ENCODE measurements at places on chromosomes 1 and 21.

DNA sequence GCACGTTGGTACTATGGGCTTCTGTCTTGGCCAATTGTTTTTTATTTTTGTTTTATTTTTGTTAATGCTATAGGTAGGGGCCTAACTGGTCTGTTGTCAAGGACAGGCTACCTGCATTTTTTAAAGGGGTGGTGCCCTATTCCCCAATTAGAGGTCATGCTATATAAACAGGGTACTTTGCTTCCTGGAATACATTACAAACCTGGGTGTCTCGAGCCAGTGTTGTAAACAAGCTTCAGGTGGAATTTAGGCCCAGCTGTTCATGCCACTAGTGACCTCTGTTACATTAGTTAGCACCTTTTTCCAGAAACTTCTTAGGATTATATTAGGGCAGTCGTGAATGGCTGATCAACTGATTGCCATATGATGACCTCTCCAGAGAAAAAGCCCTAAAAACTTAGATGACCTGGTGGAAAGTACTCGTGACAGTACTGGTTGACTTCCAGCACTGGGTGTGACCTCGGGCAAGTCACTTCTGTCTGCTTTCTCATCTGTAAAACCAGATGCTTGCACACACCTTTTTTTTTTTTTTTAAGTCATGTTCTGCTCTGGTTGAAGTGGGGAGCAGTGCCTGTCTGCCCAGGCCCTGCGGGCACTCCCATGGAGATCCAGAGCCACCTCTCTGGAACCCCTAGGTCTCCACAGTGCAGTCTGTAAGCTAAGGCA, 46.5 kb downstream of the ELK4 start:
- DNase-seq = no peak

- DNase-seq = no peak
Measured at GRCh38 chr1:90000934-90001676, 6.2 kb downstream of the ZNF326 start.

GRCh38 chr1:60571811-60572210, 498.2 kb upstream of the C1orf87 start:
- DNase-seq = no peak

DNA sequence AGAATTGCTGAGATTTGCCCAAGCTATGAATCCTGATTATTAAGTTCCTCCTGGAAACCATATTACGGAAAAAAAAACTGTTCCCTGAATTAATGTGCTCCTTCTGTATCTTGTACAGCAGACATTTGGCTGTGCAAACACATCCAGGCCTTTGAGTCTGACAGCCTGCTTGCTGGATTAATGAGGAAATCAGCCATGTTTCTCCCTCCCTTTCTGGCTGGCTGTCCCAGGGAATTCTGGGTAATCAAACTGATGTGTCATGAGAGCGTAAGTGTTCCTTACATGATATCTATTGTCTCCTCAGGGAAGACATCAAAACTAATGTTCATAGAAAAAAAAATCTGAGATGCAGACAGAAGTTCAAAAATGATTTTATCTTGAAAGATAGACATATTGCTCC, 18.8 kb downstream of the PGBD5 start:
- DNase-seq = no peak

DNA sequence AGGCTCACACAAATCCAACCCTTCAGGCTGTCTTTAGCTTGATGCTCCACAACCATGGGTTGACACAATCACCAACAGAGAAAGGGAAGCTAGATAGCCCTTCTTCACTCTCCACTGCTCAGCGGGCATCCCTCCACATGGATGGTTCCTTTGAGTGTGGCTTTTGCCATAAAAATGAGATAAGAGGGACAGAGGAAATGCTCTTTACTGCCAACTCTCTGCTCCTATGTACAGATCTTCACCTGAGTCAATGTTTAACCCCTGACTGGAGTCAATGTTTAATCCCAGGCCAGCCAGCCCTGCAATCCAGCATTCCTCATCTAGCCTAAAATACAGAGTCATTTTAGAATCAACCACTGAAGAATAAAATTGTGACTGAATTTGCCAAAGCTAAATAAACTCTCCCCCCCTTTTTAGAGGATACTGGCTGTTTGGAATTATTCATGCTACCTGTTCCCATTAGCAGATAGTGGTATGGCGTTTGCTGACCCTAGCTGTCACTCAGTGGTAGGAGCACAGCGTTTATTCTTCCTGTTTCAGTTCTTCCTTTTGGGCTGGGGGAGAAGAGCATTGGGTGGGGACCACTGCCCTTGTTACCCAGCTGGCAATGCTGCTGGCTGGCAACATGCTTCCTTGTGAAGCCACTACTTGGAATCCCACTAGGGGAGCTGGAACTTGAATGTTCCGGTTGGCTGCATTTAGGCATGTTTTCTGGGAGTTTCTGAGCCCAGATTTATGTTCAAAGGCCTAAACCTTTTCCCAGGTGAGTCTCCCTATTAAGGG, 5.2 kb upstream of the PIGR start:
- no peak for DNase-seq

DNA sequence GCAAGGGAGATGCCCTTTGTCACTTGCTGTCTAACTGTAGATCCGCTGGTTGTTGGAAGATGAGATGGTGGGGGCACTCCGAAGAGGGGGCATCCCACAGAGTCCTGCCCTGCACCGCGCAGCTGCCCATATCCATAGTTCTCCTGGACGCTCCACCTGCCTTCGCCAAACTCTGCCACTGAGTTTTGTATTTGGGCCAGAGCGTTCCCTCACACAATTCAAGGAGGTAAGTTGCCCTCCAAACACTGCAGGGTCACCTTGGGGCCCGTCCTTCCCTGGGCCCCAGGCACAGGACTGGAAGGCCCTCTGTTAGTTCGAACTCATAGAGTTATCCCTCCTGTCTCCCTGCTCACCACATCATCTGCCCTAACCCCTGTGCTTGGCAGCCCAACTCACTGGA, 22.1 kb downstream of the HYI start:
- no peak for DNase-seq

- DNase-seq = no peak
Measured at GRCh38 chr1:14404862-14405301, 193.6 kb upstream of the KAZN start.

DNA sequence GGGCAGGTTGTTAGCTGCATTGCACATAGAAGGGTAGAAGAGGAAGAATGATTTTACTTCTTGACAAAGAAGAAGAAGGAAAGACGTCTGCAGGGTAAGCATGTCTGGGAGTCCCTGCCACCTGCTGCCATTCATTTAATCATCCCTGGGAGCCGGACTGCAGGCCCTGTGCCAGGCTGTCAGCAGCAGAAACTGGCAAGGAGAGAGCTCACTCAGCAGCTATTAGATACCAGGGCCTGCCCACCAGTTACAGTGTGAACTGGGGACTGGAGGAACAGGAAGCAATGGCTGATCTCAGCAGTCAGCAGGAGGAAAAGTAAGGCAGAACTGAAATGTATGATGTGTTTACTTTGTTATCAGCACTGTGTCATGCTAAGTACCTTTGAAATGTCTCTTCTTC, 75.7 kb upstream of the C1orf87 start:
- no peak for DNase-seq

- DNase-seq = no peak
Measured at GRCh38 chr1:173039626-173040025, 11.1 kb downstream of the TNFSF18 start.

DNA sequence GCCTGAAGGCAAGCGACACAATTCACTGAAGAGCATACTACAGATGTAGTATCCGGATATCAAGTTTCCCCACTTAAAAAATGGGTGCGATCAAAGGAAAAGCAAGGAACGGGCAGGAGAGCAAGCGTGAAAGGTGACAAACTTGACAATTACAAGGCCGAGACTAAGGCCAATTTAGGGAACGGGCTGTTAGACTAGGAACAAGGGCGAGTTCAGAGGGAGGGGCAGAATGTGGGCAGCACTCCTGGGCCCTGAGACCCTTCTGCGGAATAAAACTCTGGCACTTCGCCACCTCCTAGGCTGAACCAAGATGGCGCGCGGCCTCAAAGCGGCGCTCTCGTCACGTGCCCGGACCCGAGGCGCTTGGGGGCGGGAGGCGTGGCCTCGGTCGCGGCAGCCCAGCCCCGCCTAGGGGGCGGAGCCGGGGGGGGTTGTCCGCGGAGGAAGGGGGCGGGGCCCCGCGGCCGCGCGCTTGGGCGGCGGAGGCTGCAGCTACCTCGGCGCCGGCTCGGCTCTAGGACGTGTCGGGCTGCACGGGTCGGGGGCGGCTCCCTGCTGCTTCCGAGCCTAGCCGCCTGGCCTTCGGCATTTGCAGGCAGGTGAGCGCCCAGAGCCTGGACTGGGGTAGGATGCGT, at the start of gene PPFIA4:
Gene PPFIA4 (plus strand): TSS at position 461 of the 635 bp plus-strand sequence. CDS start 12,518 bp downstream, outside the sequence.
- DNase-seq = peak; percentile 33

DNA sequence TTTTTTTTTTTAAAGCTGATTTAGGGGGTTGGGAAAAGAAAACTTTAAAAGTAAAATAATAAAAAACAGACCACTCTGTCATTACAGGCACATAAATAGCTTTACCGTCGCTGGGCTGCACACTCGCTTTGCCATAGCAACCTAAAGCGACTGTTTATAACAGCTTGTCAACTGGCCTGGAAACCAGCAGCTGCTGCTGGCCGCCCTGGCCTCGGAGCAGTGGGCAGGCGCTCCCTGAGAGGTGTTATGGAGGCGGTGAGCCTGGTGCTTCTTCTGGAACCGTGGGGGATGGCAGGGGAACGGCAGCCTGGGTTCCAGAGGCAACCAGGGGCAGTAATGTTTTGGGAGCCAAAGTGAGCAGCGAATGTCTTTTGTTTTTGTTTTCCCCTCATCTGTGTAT, 45.7 kb downstream of the ATP2B4 start:
- peak; percentile 18 for DNase-seq

DNA sequence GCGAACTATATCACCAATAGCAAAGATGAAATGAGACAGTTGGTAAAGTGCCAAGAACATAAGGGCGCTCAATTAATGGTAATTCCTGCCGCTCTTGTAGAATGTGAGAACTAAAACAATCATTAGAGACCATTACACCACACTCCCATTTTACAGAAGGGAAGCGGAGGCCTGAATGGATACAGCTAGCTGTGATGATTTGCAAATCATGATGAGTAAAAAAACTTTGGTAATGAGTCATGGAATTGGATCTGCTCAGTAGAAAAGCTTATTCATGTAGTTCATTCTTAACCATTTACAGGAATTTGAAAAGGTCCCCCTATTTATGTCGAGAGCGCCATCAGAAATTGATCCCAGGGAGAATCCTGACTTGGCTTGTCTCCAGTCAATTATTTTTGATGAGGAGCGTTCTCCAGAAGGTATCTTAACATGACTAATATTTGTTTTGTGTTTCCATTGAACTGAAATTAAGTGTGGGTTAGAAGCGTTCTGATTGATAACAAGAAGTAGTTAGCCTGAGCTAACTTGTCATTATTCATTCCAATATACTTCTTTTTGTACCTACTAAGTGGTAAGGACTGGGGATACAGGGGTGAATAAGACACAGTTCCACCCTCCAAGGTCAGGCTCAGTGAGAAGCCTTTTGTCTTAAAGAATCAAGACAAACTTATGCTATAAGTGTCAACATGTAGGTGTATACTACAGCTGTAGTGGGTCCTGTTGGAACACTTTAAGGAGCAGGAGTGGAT, 812 bp downstream of the TTC4 start:
- peak; percentile 17 for DNase-seq

GRCh38 chr1:11985171-11985570, 4.9 kb downstream of the MFN2 start:
- DNase-seq = no peak

GRCh38 chr1:54105736-54106269, 47.0 kb downstream of the CDCP2 start:
- DNase-seq = no peak

DNA sequence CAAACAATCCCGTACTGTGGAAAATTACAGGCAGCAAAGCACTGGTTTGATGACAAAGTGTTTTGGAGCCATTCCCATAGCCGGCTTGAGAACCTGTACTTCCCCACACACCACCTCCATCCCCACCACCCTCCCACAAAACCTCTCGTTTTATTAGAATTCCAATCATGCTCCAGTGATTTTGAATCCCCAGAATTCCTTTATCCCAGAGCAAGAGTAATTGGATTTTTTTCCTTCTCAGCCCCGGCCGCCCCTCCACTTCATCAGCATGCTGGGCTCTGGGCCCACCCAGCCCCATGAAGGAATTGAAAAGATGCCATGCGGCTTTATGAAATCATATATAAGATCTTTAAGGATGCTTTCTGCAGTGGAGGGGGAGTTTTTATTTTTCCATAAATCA, 136.6 kb downstream of the OMA1 start:
- DNase-seq = peak; percentile 93

- DNase-seq = no peak
Measured at GRCh38 chr1:178071811-178072210, 22.1 kb upstream of the RASAL2 start.

DNA sequence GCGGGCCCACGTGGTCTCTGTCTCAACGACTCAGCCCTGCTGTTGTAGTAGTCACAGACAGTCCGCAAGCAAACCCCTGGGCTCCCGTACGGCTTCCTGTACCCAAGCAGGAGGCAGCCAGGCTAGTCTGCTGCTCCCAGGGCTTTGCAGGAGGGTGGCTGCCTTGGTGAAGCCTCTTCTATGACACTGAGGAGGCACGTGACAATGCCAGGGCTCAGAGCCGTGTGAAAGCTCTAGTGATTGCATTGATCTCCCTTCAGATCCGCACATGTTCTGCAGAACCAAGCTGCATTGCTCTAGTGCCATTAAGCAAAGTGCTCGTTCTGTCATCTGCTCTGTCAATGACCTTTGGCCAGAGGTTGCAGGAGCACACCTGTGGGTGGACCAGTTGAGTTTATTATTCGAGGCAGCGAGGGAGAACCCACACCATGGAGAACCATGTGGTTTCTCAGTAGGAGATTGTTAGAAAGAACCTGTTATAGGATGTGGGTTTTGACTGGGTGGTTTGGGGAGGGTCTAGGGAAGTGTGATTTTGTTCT, 18.0 kb downstream of the UMODL1 start:
- DNase-seq = no peak

DNA sequence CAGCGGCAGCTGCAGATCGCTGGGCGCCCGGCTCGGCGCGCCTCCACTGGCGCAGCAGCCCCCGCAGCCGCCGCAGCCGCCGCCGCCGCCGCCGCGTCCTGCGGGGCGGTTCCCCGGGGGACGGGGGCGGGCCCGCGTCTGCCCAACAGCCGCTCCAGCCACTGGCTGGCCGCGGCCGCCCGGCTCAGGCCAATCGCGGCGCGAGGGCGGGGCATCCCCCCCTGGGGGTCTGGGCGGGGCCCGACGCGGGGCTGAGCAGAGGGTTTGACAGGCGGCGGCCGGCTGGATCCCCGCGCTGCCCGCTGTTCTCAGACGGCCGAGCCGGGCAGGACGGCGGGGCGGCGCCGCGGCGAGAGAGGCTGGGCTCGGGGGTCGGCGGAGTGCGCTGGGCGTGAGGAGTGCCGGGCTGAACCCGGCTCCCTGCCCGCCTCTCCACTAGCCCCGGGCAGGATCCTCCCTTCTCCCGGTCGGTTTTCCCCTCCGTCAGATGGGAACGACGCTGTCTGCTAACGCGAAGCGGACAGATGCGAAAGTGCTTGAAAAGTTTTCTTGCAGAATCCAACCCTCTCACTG, at the start of gene GLIS1:
Gene GLIS1 (minus strand): TSS at position 56 of the 573 bp plus-strand sequence. CDS start 1,100 bp downstream, outside the sequence.
- DNase-seq = peak; percentile 46

DNA sequence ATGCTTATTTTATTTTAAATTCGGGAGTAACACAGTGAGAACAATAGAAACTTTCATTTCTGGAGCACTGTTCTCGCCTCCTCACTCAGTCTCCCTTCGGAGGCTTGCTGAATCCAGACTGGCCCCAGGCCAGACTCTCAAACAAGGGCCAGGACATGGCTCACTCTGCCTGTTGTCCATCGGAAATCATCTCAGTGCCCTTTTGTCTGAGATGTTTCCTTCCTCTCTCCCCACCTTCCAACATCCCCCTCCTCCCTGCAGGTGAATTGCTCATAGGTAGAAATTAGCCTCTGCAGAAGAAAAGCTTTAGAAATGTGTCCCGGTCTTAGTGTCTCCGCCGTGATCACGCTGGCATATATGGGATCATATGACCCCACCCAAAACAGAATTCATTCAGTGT, 55.2 kb downstream of the ERG start:
- no peak for DNase-seq

GRCh38 chr1:182625719-182626504, 21.7 kb upstream of the RGS16 start:
- DNase-seq = no peak
